ENCODE measurements at places on chromosomes 5 and 9.

- no peak for DNase-seq
Observed at GRCh38 chr5:107653685-107654084, 17.1 kb downstream of the EFNA5 start.

GRCh38 chr9:20760246-20760891 lies 76.3 kb downstream of the FOCAD start:
- no peak for DNase-seq

DNA sequence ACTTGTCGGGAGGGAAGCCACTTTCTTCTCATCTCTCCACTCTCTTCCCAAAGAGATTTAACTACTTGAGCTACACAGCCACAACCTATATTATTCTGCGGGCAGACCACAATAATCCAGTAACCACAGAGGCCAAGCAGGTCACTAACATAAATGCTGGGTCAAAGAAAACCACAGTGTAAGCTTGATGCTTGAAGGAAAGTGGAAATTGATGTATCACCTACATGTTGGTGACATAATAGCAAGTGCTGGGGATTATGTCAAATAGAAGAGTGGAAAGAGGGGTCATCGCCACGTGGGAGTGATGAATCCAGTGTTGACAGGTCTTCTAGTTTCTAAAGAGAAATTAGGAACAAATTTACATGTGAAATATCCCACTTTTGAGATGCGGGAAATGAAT lies 40.9 kb downstream of the RFK start:
- no peak for DNase-seq

- no peak for DNase-seq
Observed at GRCh38 chr9:18673179-18673578, 199.2 kb downstream of the ADAMTSL1 start.

GRCh38 chr5:23405316-23406068 lies 101.9 kb upstream of the PRDM9 start:
- DNase-seq: no peak

- DNase-seq: no peak
Observed at GRCh38 chr9:127133739-127134167, 11.3 kb upstream of the ANGPTL2 start.

- no peak for DNase-seq
Observed at GRCh38 chr9:38082446-38083287, 13.6 kb upstream of the SHB start.

GRCh38 chr9:37675661-37676060 lies 24.9 kb downstream of the FRMPD1 start:
- DNase-seq: peak; percentile 90

DNA sequence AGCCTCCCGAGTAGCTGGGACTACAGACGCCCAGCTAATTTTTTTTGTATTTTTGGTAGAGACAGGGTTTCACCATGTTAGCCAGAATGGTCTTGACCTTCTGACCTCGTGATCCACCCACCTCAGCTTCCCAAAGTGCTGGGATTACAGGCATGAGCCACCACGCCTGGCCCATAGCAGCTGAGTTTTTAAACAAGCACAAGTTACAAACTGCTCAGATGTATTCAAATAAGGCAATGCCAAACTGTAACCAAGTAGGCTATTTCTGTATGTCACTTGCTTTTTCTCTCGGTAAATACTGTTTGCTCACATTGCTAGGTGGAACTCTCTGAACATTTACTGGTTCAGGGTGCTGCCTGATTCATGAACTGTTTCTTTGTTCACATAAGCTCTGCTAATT lies 799.3 kb upstream of the NUDT12 start:
- DNase-seq: no peak

DNA sequence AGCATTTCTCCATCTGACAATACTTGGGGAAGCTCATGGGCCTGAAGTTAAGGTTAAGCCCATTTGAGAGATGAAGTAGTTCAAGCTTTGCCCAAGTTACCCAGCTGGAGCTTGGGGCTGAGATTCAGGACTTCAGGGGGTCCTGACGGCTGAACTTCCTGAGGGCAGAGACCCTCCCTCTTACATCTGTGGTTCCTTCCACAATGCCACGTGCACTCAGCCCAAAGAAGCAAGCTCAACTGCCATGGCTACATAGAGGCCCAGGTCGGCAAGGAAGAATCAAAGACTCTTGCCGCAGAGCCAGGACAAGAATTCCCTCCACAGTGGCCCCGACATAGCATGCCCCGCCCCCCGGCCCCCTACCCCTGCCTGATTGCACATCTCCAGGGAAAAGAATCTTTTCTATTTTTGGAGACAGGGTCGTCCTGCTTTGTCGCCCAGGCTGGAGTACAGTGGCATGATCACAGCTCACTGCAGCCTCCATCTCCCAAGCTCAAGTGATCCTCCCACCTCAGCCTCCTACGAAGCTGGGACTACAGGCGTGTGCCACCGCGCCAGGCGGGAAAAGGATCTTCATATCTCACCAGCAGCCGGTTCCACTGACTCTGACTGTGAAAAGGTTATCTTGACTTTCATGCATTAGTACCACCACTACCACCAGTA lies 9.2 kb downstream of the PHF19 start:
- no peak for DNase-seq

- DNase-seq: no peak
Observed at GRCh38 chr9:120153258-120153657, 426.7 kb downstream of the CDK5RAP2 start.

- DNase-seq: no peak
Observed at GRCh38 chr9:111919875-111920274, 23.3 kb downstream of the UGCG start.

- no peak for DNase-seq
Observed at GRCh38 chr5:59117320-59117719, 534.4 kb downstream of the RAB3C start.

Measured in NCI-H1105 treated with DMSO at 0.1 percent for 48 hours (cell line).